T-helper 2 cell (primary cell): ENCODE measurements at places on chromosomes 16 and 17.
A peak's percentile ranks its signal among the peaks of the same experiment; 100 is the strongest.

- DNase-seq: no peak
Observed at GRCh38 chr17:45289301-45290268, 27.2 kb downstream of the MAP3K14 start.

DNA sequence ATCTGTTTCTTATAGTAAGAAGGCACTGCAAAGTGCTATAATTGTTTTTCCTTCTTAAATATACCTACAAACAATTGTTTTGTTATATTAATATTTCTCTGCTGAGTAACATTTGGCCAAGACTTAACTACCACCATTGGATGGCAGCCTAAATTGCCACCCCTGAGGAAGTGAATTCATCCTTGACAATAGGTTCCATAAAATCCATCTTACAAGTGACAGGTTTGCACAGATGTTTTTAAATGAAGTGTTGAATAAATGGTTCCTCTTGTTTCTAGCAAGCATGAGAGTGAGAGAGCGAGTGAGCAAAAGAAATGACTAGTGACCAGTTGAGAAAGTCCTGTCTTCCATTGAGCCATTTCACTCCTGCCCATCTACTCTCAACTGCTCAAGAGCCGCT is 8.3 kb upstream of the MPHOSPH6 start:
- DNase-seq: no peak

DNA sequence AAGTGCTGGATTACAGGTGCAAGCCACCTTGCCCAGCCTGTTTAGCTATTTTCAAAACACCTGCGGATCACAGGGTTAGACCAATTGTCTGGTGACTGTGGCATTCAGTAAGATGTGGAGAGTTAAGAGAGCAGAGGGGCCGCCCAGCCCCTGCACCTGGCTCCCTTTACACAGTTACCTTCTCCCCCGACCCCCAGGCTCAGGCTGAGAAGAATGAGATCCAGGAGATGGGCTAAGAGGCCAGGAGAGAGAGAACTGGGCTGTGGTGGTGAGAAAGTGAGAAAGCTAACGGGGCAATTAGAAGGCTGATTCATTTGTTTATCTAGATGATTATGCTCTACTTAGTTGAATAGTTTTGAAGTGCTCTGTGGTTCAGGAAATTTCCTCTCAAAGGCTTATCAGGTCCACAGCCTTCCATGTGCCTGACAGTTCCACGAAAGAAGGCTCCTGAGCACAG is 67.8 kb upstream of the AXIN2 start:
- no peak for DNase-seq

DNA sequence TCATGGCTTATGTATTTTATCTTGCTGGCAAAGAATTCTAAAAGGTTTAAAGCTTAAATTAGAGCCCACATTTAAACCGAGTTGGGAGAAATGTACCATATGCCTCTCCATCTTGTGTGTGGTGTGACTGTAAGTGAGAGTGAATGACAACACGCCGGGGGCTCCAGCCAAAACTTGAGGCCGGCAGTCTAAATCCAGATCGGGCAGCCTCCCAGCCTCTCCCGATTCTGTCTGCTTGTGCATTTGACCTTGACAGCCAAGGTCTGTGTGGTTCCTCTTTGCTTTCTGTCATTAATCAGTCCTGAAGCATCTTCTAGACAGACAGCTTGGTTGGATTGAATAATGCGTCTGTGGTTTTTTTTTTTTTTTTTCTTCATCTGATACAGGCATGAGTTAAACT is 1093.2 kb upstream of the EEF2KMT start:
- DNase-seq: no peak

DNA sequence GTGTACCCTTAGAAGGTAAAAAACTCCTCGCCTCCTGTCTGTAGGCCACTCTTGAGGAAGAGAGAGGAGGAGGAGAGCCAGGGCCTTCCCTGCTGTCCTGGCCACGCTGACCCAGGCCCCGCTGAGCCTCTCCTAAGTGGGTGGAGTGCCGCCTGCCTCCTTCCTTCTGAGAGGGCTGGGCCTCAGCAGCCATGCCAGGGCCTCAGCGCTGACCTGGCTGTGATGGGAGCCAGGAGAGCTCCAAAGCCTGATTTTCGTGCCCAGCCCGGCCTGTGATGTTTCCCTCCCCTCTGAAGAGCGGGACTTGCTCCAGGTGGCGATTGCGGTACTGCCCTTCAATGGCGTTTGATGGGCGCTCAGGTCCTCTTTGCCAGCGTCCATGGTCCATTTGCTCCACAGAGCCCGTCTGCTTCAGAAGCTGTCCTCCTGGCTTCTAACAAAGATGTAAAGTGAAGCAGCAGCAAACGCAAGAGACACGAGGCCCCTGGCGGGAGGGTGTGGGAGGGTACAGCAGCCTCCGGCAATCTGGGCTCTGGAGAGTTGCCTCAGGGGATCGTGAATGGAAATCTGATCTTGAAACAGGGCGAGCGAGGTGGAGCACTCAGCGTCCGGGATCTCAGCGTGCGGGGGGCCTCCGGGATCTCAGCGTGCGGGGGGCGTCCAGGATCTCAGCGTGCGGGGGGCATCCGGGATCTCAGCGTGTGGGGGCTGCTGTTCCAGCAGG is 93.5 kb downstream of the NPIPB11 start:
- no peak for DNase-seq

DNA sequence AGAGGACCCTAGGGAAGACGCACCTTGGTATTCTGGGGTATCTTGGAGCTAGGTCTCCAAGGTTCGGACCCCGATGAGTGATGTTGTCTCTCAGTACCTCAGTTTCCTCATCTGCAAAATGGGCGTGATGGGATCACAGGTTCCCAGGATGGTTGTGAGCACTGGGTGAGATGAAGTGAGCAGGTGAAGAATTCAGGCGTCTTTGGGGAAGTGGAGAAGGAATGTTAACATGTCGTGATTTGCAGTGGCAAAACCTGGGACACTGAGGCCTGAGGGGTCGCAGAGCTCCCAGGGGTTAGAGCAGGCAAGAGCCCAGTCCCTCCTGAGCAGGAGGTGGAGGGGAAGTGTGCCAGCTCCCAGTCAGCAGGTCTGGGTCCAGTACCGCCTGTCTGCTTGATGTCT is 215.1 kb upstream of the GSE1 start:
- no peak for DNase-seq

GRCh38 chr16:75550211-75550662 is 5.8 kb downstream of the TMEM231 start:
- DNase-seq: no peak

DNA sequence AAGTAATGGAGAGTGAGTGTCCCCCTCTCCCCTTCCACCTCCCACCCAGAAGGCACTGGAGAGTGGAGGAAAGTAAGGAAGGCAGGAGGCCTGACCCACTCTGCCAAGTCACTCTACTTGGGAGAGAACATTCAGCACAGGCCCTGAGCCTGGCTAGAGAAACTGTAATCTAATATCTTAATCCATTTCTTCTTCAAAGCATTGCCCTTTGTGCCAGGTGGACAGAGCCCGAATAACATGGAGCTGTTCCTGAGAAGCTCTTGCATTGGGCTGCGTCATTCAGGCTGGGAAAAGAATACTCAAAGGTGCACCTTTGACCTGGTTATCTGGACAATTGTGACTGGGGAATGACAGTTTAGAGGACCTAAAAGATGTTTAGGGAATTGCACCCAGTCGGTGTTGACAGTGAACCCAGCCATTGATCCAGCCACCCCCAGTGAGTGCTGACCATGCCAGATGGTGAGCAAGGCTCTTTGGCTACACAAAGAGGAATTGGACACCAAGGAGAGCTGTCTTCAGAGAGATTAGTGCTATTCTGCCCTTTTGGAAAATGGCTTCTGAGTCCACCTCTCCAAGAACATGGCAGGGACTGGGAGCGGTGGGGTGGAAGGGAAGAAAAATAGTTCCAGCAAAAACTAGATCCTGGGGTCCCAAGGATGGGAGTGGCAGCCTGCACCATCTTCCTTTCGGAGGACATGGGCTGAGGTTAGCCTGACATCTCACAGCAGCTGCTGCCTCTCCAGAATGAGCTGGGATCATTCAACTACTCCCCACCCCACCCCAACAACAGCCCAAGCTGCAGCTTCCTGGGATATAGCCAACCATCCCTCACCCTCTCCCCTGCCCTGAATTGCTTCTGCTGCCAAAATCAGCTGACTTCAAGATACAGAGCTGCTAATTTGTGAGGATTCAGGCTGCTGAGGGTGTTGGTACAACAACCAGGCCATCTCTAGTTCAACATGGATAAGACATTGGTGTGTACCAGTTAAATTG is 11.6 kb upstream of the NOG start:
- no peak for DNase-seq

GRCh38 chr17:31494259-31495021 is 103.0 kb downstream of the RAB11FIP4 start:
- DNase-seq: peak; percentile 44

GRCh38 chr16:4505356-4506147 is 29.4 kb downstream of the HMOX2 start:
- DNase-seq: peak; percentile 23

DNA sequence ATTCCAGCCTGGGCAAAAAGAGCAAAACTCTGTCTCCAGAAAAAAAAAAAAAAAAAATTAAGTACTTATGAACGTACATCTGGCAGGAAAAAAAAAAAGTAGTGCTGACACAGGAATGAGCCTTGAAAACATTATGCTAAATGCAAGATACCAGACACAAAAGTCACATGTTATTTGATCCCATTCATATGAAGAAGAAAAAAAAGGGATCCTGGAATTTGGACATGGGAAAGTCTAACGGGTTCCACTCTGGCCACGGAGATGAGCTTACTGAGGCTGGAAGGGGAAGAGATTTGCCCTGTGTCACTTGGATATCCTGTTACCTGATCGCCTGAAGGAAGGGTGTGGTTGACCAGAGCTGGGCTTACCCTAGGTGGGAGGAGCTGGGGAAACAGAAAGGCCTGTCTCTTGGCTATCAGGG is 251.9 kb downstream of the PARN start:
- no peak for DNase-seq

GRCh38 chr17:42519546-42520491 is 16.2 kb upstream of the NAGLU start:
- no peak for DNase-seq

DNA sequence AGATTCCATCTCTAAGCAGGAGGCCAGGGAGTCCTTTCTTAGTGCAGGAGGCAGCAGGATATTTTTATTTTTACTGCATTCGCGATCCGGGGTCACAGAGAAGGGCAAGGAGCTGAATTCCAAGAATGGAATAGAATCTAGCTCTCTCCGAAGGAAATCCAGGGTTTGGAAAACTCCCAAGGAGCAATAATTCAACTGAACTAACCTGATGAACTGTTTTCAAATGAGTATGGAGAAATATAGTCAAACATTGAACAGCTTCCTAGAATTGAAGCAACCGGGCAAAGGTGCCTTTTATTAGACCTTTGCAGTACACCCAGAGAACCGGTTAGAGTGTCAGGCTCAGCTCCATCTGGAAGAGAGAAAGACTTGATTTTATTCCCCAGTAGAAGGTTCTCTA is 120.7 kb upstream of the MAF start:
- DNase-seq: no peak

DNA sequence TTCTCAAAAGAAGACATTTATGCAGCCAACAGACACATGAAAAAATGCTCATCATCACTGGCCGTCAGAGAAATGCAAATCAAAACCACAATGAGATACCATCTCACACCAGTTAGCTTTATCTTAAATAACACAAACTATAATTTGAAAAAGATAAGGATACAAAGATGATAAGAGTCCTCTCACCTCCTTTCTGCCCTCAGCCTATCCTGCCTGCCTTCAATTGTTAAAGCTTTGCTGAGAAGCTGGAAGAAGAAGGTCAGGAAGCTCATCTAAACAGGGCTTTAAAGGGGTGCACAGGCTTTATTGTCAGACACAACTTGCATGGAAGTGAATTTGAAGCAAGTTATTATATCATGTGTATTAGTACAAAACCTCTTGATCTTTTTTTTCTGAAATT is 676.3 kb upstream of the GOT2 start:
- DNase-seq: no peak

- no peak for DNase-seq
Observed at GRCh38 chr16:12646098-12646489, 157.6 kb downstream of the CPPED1 start.

DNA sequence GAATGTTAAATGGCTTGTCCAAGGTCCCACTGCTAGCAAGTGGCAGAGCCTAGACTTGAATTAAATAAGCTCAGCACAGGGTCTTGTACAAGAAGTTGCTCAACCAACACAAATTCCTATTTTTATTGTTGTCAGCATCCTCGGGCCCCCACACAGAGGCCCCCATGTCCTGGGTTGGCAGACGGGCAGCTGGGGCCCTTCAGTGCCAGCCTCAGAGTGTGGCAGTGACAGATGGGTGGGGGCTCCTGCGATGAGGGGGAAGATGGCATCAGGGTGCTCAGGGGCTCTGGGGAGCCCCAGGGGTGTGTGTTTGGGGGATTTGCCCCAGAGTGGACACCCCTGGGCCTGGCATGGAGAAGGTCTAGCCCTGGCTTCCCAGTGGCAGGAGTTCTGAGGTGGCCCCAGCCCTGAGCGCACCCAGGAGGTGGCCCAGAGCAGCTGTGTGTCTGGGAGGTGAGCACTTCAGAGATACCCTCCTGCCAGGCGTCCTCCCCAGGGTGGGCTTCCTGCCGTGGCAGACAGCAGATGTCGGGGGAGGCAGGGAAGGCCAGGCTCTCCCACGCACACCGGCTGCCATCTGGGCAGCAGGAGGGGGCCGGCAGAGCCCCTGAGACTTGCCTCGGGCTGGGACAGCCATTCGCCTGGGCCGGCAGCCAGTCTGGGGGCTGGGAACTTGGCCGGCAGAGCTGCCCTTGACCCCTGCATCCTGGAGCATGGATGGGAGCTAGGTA is 150.8 kb downstream of the C16orf78 start:
- no peak for DNase-seq

- DNase-seq: no peak
Observed at GRCh38 chr17:46020998-46021397, 21.9 kb downstream of the STH start.
